PC-3 (cell line): ENCODE measurements at places on chromosomes 2 and 18.

DNA sequence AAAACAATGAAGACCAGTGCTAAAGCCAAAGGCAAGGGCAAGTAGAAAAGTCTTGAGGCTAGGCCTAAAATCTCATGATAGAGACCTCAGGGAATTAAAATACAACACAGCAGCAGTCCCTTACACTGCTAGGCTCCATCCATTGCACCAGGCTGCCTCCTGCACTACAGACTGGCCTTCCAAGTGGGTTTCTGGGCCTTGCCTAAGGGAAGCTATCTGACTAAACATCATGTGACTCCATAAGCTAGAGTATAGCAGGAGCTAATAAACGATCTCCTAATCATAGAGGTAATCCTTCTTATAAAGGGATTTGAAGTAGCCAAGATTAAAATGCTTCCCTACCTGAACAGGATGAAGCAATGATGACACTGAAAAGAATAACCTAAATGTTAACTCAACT, 77.6 kb upstream of the NFU1 start:
- no peak for DNase-seq

- peak; percentile 40 for DNase-seq
Measured at GRCh38 chr18:74895686-74896085, 298.0 kb downstream of the ZNF407 start.

DNA sequence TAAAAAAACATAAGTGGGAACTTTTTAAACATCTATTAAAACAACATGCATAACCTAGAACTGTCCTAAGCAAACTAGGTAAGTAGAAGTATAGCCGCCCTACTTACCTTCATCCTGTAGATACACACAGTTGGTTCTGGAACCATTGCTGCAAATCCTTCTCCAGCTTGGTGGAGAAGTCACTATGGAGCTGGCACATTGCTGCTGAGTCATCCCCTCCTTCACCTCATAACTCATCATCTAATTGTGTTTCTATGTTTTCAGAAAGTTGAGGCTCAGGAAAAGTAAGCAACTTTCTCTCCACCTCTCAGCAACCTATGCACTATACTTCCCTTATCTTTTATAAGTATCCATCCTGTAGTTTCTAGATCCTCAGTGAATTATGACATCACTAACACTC, 269.8 kb upstream of the MMADHC start:
- peak; percentile 20 for DNase-seq

- no peak for DNase-seq
Measured at GRCh38 chr2:163177592-163177991, 339.0 kb upstream of the KCNH7 start.

- no peak for DNase-seq
Measured at GRCh38 chr18:76752400-76752799, 70.0 kb upstream of the ZNF236 start.

DNA sequence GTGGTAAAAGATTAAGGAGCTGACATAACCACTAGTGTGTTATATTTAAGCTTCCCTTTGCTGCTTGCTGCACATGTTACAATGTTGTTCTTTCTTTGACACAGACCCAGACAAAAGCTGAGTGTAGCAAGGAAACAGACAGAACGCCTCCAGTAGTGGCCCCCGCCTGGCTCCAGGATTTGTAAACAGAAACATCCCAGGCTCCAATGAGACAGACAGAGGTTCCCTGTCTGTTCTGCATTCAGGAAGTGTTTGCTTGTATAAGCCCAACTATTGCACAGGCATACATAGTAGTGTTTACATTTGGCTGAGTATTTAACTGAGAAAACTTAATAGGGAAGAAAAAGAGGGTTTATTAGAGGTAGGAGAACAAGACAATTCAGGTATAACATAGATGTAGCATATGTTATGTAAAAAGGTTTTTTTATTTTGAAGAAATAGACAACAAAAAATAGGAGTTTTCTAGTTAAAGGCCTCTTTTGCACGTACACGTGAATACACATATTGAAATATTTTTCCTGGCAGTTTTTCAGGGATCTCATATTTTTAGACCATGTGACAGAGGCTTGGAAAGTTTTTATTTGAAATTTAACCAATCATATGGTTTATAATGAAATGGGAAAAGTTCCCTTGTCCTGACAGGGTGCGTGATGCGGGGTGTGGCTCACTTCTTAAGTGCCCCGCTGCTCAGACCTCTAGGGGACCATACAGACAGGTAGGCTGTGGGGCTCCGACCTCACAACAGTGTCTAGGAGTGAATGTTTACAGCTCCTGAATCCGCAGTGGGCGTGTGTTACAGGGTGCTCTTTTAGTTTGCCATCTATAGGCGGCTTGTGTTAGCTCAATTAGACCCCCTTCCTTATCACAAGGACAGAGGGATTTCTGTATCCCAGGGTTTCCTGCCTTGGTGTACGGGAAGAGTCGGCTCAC, 118.4 kb downstream of the BMPR2 start:
- DNase-seq: peak; percentile 22

GRCh38 chr2:39513641-39514094, 76.6 kb upstream of the MAP4K3 start:
- peak; percentile 97 for DNase-seq

GRCh38 chr2:188345020-188345419, 53.3 kb downstream of the GULP1 start:
- no peak for DNase-seq

DNA sequence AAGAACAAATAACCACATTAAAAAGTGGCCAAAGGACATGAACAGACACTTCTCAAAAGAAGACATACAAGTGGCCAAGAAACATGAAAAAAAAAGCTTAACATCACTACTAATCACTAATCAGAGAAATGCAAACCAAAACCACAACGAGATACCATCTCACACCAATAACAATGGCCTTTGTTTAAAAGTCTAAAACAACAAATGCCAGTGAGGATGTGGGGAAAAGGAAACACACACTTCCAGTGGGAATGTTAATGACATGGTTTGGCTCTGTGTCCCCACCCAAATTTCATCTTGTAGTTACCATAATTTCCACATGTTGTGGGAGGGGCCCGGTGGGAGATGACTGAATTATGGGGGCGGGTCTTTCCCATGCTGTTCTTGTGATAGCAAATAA, 147.1 kb downstream of the GALNT1 start:
- DNase-seq: no peak

GRCh38 chr2:17591846-17592245, 51.4 kb downstream of the VSNL1 start:
- DNase-seq: no peak

GRCh38 chr2:17594533-17595401, 54.3 kb downstream of the VSNL1 start:
- DNase-seq: peak; percentile 48

- DNase-seq: peak; percentile 56
Measured at GRCh38 chr2:11254100-11254536, 90.3 kb downstream of the ROCK2 start.

DNA sequence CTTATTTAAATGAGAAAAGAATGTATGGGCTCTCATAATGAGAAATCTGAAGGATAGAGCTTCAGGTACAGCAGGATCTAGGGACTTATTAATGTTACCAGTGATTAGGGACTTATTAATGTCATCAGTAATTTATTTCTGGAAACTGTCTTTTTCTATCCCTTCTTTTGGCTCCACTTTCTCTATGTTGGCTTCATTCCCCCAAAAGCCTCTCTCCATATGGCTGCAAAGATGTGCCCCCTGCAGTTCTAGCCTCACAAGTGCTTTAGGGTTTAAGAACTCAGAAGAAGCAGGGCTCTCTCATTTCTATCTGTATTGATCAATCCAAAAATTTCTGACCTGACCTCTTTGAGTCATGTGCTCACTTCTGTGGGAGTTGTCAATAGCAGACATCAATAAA, 480.9 kb downstream of the TXNL1 start:
- no peak for DNase-seq

DNA sequence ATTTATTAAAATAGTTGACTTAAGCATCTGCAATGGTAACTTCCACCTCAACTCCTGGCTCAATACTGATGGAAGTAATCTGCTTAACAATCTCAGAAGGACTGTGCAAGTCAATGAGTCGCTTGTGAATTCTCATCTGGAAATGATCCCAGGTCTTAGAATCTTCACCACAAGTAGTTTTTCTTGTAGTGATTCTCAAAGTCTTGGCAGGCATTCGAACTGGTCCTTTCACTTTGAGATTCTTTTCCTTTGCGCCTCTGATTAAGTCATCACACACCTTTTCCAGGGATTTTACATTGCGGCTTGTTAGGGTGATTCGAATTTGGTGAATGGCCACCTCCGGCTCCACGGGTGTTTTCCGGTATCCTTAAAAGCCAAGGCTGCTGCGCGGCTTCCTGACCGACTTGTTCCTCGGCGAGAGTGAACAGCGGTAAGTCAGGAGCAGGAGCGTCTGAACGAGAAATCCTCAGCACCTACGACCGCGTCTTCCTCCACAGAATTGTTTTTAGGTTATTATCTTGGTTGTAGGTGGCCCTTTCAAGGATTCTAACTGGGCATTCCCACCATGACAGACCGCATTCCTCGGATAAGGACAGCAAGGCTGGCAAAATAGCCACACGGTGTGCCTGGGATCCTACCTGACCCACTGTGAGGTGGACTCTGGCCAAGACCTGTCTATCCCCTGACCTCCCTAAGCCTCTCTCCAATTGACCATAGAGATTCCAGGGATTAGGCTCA, 23.8 kb upstream of the SLC20A1 start:
- DNase-seq: peak; percentile 71

DNA sequence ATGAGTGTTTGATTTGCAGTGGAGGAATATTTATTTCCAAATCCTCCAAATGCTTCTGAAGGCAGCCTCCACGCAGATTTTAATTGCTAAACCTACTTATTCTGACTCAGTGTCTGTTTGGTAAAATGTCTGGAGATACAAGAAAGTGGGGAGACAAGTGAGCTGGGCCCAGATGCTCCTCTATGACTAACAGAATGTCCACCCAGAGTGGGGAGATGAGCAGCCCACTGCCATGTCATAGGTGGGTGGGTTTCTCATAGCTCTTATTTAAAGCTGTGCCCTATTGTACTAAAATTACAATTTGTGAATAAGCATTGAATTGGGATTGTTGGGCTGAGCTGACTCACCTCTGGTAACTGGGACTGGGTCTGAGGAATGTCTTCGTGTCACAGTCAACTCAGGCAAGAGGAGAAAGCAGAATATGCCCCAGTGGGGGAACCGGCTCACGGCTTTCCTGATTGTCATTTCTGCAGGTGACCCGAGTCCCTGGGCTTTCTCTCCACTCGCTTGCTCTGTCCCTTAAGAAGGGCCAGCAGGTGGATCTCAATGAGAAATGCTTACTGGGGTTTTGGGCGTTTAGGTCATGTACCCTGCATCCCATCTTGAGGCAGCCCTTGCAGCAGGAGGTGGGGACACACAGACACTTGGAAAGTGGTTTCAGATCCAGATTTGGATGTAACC, 116.3 kb upstream of the SPRED2 start:
- no peak for DNase-seq

DNA sequence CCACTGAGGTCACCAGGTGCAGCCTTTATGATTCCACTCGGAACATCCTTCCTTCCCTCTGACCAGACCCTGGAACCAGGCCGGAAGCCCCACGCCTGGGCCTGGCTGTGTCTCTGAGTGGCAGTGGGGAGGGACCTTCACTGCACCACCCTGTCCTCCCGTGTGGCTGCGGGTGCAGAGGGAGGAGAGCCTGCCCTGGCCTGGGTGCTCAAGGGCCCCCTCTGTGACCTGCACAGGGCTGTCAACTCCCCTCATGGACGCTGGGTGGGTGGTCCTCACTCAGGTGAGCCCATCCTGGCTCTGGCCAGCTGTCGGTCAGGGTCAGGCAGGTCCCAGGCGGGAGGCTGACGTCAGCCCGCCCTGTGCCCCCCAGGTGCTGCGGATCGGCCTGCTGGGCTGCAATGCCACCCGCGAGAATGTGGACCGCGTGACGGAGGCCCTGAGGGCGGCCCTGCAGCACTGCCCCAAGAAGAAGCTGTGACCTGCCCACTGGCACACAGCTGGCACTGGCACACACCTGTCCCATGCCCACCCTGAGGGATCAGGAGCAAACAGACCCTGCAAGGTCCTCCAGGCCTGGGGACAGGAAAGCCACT, 9.8 kb downstream of the AGXT start:
- no peak for DNase-seq

- no peak for DNase-seq
Measured at GRCh38 chr18:49031511-49032188, 80.9 kb upstream of the SMAD7 start.

DNA sequence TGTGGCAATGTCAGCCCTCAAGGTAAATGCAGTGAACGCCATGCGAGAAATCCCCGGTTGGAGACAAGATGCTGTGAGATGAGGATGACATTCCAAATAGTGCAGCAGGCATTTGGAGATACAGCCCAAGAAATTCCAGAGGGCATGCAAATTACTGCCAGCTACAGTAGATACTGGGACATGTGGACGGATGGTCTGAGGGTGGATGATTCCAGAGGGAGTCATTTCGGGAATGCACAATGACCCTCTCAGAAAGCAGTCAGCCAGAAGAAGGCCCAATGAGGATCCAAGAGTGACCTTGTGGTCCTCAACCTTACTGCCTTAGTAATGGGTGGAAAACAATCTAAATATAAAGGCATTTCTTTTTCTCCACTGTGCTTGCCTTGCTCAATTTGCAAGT, 111.3 kb downstream of the HNRNPLL start:
- no peak for DNase-seq

DNA sequence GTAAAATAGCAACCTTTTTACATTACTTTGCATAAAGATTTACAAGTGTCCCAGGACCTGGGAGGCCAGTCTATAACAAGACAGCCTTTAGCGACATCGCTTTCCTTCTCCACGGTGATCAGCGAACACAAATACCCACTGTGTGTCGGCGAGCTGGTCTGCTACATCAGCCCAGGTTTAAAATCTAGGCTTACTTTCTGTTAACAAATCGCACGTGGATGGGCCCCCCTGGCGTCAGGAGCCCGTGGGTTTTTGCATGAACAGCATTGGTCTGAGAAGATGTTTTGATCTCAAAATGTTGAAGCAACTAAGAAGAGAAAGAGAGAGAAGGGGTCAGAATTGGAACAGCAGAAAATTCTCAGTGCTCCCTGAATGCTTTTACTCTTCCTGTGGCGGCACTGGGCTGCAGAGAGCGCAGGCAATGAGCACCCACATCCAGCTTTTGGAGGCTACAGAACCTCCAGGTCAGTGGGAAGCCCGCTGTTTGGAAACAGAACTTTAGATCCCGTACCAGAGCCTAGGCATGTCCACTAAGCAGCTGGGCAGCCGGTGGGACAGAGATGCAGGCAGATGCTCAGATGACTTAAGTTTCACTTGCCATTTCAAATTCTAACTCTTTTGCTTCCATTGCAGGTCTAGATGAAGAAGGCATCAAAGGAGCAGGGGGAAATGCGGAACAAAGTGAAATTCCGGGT, 32.9 kb downstream of the CYP27C1 start:
- no peak for DNase-seq

- no peak for DNase-seq
Measured at GRCh38 chr2:86778957-86779356, 11.8 kb downstream of the CD8A start.

GRCh38 chr2:43524177-43524965, 71.5 kb downstream of the THADA start:
- DNase-seq: peak; percentile 32

DNA sequence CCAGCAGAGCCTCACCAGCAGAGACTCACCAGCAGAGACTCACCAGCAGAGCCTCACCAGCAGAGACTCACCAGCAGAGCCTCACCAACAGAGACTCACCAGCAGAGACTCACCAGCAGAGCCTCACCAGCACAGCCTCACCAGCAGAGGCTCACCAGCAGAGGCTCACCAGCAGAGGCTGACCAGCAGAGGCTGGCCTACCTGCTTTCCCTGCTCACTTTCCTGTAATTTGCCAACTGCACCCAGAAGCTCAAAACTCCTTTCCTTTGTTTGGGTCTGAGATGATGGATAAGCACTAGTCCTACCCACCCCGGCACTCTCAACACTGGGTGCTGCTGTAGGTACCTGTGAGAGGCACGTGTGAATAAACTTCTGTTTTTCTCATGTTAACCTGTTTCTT, 36.4 kb upstream of the PXDN start:
- DNase-seq: no peak
